Right ventricle myocardium superior (tissue), 1 donor: ENCODE measurements at places on chromosomes 1 and 21.
A peak's percentile ranks its signal among the peaks of the same experiment; 100 is the strongest.

DNA sequence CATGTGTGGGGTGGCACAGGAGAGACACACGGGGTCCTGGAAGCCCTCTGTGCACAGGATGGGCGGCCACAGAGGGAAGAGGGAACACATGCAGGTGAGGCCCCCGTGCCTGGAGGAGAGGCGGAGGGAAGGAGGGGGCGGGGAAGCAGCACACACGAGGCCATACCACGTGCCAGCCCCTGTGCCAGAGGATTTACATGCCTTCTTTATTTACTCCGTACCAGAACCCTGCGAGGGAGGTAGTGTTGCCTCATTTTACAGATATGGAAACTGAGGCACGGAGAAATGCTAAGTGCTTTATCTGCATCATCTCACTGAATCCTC is 56.1 kb downstream of the ARHGEF10L start:
- no peak for DNase-seq

GRCh38 chr1:41891199-41891896 is 27.4 kb downstream of the HIVEP3 start:
- DNase-seq = peak; percentile 50

DNA sequence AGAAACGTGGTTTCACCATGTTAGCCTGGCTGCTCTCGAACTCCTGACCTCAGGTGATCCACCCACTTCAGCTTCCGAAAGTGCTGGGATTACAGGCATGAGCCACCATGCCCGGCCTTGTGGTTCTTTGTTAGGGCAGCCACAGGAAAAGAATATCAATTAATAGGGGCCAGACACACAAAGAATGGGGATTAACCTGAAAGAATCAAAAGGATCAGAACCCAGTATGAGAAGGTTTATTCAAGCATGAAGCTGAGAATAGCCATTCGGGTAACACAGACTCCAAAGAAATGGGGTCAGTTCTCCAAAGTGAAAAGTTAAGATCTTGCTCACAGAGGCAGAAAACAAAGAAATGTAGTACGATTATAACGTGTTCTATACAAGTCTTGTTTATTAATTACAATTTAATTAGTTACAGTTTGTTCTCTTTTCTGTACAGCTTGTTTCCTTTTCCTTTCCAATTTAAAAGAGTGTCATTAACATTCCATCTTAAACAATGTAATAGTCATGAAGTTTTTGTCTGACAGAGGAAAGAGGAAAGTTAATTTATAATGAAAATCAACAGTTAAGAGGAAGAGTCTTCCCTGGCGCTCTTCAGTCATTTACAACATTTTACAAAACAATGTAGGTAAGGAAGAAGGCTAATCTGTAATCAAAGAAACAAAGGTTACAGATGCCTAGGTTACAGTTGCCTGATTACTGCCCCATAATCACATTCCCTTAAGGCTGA is 51.3 kb upstream of the SLC45A1 start:
- no peak for DNase-seq

DNA sequence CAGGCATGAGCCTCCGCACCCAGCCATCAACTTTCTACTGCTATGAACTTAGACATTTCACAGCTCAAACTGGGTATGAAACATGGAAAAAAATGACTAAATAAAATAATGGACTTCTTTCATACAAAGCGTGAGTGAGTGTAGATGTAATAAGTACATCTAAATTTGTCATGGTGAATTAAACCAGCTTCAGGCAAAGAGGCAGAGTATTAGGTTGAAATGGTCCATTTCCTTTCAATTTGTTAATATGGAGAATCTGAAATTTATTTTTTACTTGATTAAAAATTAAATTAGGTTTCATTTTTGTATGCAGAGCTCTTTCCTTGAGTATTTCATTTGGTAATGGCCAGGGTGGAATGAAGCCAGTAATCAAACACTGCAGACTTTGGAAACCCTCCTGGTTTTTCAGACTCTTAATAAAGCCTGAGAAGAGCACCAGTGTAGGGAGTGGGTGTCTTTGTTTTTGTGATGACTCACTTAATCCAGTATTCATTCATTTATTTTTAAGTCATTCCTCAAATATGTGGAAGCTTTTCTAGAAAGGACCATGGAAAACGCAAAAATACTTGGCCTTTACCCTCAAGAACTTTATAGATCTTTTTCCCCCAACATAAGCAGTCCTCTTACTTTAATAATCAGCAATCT is 49.2 kb downstream of the ALG14 start:
- no peak for DNase-seq

DNA sequence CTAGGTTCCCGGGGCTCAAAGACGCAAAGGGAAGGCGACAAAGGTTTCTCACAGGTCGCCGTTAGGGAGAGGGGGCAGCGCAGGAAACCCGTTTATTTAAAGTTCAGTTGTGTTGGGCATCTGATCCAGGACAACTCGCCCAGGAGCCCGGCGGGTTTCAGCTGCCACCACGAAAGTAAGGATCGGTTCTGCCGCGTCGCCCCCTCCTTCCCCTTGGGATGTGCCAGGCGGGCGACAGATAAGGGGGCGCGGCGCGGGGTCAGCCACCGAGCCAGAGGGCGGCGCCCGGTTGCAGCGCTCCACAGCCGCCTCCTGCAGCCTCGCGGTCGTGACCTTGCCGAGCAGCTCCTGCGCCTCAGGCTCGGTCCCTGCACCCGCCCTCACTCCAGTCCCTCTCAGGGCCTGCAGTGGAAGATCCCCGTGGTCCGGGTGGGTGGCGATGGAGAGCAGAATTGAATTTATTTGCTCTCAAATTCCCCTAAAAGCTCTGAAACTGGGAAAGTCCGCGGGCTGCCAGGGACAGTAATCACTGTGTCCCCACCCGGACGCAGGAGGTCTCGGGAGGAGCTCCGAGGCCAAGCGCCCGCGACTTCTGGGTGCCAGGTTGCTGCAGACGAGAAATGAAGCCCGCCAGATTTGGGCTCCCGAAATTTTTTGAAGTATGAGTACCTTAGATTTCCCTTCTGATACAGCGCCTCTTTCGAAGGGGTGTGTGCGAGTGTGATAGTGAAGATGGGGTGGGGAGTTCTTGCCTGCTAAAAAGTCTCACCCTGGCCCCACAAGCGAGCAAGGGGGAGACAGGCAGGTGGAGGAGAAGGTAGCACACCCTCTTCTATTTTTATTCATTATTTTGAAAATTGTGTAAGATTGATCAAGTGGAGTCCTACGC is 28.4 kb upstream of the NFIA start:
- DNase-seq = peak; percentile 79

GRCh38 chr1:90344963-90345730 is 350.2 kb downstream of the ZNF326 start:
- DNase-seq = no peak

GRCh38 chr1:91022518-91022929 is 689 bp upstream of the ZNF644 start:
- no peak for DNase-seq

DNA sequence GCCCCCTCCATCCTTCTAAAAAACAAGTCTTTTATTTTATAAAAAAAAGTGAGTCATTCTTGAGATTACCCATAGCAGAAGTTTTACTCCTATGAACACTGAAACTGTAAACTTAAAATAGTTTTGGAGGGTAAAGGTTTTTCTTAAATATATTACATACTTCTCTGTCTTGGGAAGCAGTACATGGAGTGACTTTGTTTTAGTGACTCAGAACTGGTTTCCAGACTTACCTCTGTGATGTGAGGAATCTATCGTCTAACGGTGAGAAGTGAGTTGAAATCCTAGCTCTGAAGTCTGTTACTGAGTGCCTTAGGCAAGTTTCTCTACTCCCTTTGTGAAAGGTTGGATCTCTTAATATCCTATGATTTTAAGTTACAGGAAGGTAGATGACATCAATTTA is 176.3 kb upstream of the POU3F1 start:
- DNase-seq = no peak

GRCh38 chr1:27598295-27598687 is 5.7 kb downstream of the AHDC1 start:
- peak; percentile 76 for DNase-seq
